ENCODE measurements at places on chromosomes 3 and 15. TPM values are rescaled to one million over a fixed set of nuclear protein-coding genes. Genes with fewer than 3 reads are reported as not detected.

The SLC22A14 gene
- total RNA-seq = 0.49 TPM

The SNX22 gene
- total RNA-seq = not detected

The BTD gene
- 10.6 TPM for total RNA-seq

The SPESP1 gene
- total RNA-seq = 1.5 TPM

The KIF23 gene
- total RNA-seq = 7.4 TPM

The SLITRK3 gene
- 2.9 TPM for total RNA-seq

The CEP152 gene
- total RNA-seq = 4.4 TPM

The COLQ gene
- 12.8 TPM for total RNA-seq

The KLHL6 gene
- 1.7 TPM for total RNA-seq

The CSPG5 gene
- 0.98 TPM for total RNA-seq

The OSTN gene
- not detected for total RNA-seq

The CA12 gene
- 89.6 TPM for total RNA-seq

The CRYBG3 gene
- total RNA-seq = 22.6 TPM

The DZIP1L gene
- 27.5 TPM for total RNA-seq

All from vagina (tissue), 2 donors.